ENCODE measurements at places on chromosomes 5 and 9.

DNA sequence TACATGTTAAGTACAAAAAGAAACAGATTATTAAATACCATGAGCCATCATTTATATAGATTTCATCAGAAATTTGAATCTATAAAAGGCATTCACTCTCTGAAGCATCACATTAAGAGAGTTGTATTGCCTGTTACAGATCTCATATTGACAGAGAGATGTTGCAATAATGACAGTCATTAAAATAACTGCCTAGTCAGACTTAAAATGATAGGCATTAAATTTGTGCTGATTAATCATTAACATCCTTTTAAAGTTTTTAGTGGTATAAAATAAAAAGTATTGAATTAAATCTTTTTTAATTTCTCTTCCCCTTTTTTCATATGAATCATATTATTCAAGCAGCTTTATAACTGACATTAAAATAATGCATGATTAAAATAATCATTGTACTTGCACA, 404.9 kb upstream of the FAM174A start:
- DNase-seq = no peak

GRCh38 chr5:89008291-89008690, 125.3 kb upstream of the MEF2C start:
- DNase-seq = no peak

DNA sequence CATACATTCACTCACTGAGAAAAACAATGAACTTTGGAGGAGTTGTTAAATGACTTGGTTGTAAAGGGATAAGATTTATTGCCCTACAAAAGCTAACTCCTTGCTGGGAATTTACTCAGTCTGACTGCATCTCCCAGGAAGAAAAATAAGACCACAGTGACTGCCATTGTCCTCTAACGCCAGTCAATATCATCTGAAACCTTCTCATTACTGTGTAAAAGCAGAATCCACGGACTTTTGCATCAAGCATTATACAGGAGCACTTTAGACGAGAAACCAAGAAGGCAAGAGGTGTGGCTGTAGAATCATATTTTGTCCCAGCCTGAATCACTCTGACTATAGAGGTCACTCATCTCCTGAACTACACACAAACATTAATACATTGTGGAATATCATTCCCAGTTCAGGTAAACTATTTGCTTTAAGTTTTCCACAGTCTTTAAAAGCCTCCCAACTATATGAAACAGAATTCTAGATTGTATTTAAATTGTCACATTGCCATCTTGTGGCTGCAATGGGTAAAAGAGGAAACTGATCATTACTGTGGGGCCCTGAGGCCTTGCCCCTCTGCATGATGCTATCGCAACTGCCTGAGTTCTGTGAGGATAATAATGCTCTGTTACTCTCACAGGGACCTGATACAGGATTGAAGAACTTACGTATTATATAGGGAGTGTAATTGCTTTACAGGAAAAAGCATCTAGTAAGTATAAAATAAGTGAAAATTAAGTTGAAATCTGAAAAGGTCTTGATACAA, 142.9 kb downstream of the SLCO4C1 start:
- no peak for DNase-seq

- no peak for DNase-seq
Measured at GRCh38 chr5:14730466-14730865, 65.9 kb downstream of the OTULIN start.

- no peak for DNase-seq
Measured at GRCh38 chr9:13428766-13429165, 149.3 kb upstream of the MPDZ start.

- DNase-seq = no peak
Measured at GRCh38 chr5:168651648-168652047, 72.5 kb upstream of the PANK3 start.

- no peak for DNase-seq
Measured at GRCh38 chr5:55933377-55934114, 61.2 kb downstream of the IL6ST start.

Data from activated T-cell treated with anti-CD3 and anti-CD28 coated beads for 24 hours (primary cell).